ENCODE measurements at places on chromosomes 2 and 18.

- no peak for DNase-seq
These were observed 89.8 kb downstream of the ZNF516 start for GRCh38 chr18:76405280-76405679.

- no peak for DNase-seq
These were observed 144.0 kb downstream of the GLI2 start for GRCh38 chr2:120879431-120880295.

DNA sequence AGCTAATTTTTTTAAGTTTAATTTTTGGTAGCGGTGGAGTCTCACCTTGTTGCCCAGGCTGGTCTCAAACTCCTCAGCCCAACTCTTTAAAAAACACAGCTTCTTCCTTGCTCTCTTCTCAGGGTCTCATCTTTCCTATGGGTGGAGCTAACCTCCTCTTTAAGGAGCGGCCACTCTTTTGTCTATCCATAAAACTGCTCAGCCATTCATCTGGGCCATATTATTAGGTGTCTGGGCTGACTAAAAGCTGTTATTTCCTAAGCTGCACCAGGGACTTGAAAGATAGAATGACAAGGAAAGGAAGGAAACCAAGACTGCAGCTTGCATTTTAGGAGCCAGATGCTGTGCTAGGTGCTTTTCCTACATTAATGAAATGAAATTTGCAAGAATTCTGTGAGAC, 35.8 kb upstream of the THOC1 start:
- DNase-seq: no peak

- no peak for DNase-seq
These were observed 890.5 kb downstream of the CNTNAP5 start for GRCh38 chr2:124915567-124915966.

DNA sequence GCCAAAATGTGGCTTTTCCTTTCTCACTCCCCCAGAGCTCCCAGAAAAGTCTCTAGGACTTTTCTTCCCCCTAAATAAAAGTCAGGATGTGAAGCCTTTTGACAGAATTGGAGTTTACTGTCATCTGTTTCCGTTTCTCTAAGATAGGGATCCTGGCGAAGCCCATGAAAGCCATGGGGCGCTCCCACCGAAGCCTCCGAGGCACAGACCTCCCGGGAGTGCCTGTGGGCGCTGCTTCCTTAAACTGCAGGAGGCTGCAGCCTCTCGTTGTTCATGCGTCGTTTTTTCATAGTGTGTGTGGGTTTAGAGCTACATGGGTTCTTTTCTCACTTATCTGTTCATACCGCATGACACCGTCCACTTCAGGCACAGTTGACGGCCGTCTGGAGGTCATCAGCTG, 56.8 kb downstream of the ASAP2 start:
- no peak for DNase-seq

- DNase-seq: no peak
These were observed 309.5 kb downstream of the SATB2 start for GRCh38 chr2:199148076-199148845.

DNA sequence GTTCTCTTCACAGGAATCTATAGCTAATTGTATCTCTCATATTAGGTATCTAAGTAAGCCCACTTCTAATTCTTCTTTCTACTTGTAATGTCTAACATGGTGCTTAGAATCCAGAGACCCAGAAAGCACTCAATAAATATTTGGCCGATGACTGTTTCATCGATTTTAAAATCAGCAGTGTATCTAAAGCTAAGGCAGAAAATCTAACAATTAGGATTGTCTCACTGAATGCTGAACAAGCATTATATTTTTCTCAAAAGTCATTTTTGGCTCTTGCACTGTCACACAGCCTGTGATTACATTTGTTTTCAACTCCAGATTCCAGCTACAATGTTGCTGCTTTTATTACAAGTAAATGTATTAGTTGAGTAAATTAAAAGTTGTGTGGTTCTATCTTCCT, 20.3 kb downstream of the COL5A2 start:
- no peak for DNase-seq

- DNase-seq: no peak
These were observed 26.9 kb downstream of the CENPO start for GRCh38 chr2:24820175-24820513.

- DNase-seq: no peak
These were observed 62.0 kb downstream of the MYL12B start for GRCh38 chr18:3323900-3324299.

DNA sequence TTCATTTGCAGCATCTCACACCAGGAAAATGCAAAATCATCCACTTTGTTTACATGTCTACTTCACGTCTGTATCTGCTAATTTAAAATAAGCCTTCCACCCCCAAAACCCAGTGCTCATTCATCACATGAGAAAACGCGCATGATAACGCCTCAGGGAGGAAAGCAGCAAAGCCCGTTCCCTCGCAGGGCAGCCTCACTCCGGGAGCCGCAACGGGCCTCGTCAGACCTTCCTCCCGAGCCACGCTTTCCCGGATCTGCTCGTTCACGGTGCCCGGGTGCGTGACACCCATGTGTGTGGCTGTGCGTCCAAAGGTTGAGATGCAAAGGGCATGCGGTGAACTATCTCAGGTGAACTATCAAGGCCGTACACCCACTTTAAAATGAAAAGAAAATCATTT, 59.8 kb downstream of the NDUFA10 start:
- no peak for DNase-seq

DNA sequence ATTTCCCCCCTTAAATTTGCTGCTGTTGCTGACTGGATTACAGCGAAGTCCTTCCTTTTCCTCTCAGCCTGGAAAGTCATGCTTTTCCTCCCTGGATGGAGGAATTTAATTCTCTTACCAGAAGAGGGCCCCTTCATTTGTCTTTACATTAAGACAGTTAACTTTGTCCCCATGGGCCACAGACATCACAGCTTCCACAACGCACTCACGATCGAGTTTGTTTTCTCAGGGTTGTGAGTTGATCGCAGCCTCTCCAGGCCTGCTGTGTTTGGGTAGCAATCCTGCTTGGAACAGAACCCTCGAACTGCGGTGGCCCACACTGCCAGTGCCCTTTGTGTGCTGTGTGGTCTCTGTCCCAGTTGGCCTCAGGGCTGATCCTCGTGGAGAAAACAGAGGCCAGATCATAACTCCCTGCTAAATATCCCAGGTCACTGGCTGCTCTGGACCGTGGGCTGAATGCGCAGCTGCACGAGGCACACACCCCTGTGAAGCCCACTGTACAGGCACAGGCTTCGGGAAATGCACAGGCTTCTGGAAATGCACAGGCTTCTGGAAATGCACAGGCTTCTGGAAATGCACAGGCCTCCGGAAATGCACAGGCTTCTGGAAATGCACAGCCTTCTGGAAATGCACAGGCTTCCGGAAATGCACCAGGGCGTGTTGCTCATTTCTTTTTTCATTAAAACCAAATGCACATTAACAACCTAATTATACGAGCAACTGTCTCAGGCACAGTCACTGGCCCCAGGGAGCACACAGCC, 2.2 kb upstream of the PDIA6 start:
- no peak for DNase-seq

DNA sequence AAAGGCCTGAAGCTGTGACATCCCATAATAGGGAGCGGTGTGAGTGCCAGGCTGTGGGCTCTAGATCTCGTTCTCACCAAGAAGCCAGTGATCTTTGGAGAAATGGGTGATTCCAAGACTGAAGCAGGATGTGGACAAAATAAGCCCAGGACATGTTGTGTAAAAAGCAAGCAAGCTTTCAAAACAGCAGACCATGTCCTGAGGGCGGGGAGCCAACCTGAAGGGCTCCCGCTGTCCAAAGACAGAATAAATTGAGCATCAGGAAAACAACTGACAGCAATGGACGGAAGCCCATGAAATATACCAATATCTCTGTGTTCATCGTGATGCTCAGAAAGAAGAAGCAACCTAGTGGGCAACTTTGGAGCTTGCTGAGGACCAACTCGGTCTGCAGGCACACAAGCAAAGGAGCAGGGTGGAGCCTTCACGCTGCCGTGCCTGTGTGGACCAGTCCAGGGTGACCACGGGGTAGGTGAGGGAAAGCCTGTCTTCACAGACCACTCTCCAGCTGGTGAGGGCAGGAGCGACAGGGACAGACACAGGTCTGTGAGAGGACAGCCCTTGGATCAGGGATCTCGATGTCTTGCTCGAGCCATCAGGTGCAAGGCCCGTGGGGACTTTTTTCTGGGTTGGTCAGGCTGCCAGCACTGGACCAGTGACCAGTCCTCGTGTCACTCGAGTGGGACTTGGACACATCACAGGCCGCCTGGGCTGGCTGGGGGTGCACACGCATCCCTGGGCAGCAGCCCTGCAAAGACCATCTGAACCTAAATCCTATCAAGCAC, 21.5 kb downstream of the MTERF4 start:
- no peak for DNase-seq

DNA sequence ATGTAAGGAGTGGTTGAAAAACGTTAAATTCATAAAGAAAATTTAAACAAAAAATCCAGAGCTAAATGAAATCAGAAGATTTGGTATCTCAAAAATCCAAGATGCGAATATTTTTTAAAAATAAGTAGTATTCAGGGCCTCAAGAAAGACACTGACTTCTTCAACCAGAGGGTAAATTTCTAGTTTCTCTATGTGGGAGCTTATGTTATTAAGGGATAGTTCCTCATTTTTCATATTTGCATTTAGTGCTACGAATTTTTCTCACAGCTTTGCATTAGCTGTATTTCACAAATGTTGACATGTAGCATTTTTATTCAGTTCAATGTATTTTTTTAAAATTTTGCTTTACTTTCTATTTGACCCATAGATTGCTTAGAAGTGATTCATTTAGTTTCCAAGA, 454.7 kb downstream of the CBLN2 start:
- no peak for DNase-seq

DNA sequence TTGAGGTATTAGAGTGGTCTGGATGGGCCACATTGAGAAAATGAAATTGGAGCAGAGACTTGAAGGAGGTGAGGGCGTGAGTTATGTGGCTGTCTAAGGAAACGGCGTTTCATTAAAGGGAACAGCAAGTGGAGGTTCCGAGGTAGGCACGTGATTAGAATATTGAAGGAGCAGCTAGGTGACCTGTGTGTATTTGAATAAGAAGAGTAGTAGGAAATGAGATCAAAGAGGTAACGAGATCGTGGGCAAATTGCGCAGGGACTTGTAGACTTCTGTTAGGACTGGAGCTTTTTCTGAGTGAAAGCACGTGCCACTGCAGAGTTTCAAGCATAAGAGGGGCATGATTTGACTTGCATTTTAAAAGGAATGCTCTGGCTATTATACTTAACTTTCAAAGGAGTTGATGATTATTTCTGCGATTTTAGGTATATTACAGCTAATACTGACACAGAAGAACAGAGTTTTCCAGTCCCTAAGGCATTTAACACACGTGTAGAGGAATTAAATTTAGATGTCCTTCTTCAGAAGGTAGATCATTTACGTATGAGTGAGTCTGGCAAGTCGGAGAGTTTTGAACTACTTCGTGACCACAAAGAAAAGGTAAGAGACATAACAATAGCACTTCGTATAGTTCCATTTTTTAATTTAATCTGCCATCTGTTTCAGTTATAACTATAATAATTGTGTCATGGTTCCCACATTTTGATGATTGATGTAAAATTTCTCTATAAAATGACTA, 48.7 kb downstream of the RMDN2 start:
- no peak for DNase-seq

- no peak for DNase-seq
These were observed 372.7 kb upstream of the ID2 start for GRCh38 chr2:8309131-8309530.

DNA sequence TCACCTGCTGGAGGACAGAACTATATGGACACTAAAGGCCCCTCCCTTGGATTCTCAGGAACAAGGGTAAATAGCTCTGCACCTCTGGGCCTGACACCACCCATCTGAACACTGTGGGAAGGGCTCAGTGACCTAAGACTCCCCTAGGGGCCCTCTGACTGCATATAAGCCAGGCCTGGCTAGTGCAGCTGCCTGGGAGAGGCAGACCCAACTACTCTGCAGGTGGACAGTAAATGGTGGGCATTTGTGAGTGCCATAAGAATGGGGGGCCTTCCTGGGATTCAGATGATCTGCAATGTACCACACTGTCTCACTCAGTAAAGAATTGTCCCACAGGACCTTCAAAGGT, 11.2 kb upstream of the WIPF1 start:
- no peak for DNase-seq

- no peak for DNase-seq
These were observed 79.2 kb downstream of the HS1BP3 start for GRCh38 chr2:20571644-20572215.

DNA sequence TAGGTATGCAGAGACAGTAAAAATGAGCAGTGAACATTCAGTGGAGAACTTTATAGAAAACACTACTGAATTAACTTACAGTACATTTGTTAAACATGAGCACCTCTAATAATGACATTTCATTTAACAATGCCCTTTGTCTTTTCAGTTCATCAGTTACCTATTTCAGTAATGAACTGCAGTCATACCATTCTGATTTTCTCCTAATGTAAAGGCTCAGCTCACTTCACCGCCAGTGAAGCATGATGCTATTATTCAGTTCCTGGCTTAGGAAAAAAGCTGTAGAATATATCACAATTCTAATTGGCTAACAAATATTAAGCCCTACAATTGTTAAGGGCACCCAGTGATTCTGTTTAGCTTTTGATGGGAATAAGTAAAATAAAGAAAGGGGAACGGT, 37.1 kb upstream of the CCDC93 start:
- no peak for DNase-seq

- DNase-seq: no peak
These were observed 126.3 kb upstream of the TPO start for GRCh38 chr2:1286929-1287328.

- DNase-seq: no peak
These were observed 48.2 kb upstream of the HS6ST1 start for GRCh38 chr2:128366713-128367511.

DNA sequence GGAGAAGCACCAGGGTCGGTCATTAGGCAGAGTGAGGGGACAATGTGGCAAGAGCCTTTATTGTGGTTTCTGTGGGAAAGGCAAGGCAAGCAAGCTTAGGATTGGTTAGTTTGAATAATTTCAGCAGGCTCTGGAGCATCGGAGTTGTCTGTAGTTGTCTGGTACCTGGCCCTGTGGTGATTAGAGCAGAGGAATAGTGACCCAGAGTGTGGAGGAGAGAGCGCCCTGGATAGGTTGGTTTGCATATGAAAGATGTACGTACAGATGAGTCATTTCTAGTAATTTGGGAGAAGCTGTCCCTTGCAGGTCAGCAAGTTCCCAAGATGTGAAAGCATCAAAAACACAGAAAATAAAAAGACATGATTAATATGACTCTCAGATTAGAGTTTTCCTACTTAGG, 383.1 kb upstream of the MEX3C start:
- no peak for DNase-seq

GRCh38 chr2:162242586-162243280, 512 bp downstream of the FAP start:
- no peak for DNase-seq

DNA sequence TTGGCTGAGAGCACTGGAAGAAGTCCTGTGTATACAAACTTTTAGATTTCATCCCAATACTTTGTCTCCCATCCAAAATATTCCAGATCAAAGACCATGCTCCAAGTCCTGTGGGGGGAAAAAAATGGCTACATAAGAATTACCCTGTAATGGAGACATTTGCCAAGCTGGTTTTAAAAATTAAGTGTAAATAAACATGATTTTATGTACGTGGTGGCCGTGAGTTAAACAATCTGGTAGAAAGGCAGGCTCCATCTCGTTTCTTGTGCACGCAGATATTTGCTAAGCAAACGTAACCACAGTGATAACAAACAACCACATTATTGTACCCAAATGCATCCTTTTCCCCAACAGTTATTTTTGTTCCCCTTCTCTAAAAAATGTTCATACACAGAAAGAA, 176.4 kb downstream of the ZNF516 start:
- no peak for DNase-seq

Measured in activated CD4-positive, alpha-beta T cell treated with anti-CD3 and anti-CD28 coated beads for 24 hours (primary cell).